Activated CD8-positive, alpha-beta T cell treated with anti-CD3 and anti-CD28 coated beads for 36 hours (primary cell): ENCODE measurements at places on chromosomes 4 and X. TPM values are rescaled to one million over a fixed set of nuclear protein-coding genes. Genes with fewer than 3 reads are reported as not detected.

PPP1R3F gene
- total RNA-seq = 4.8 TPM

NPY5R gene
- total RNA-seq = not detected

PPBP gene
- total RNA-seq = not detected

CTAG1A gene
- total RNA-seq = not detected

WDR17 gene
- total RNA-seq = 0.63 TPM

DNA sequence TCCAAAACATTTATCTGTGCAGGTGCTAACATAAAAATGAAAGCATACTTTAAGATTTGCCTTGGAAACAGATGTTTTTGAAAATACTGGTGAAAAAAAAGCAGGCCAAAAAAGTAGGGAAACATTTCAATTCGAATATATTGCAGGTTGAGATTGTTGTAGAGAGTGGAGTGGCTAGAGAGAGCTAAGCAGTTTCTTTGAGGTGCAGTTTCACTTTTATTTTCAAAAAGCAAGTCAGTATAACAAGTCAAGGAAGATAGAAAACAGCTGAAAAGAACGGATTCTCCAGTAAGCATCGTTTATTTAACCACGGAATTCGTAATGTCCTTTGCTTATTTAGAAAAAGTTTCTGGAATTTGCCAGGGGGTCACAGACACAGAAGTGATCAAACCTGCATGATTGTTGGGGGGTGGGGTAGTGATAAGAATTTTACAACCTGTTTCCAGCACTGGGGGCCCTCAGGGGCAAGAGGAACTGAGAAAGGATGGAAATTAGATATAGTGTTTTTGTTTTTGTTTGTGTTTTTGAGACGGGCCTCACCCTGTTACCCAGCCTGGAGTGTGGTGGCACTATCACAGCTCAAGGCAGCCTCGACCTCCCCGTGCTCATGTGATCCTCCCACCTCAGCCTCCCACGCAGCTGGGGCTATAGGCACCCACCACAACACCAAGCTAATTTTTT, 175.0 kb downstream of the TENM3 start:
- no peak for DNase-seq

DNA sequence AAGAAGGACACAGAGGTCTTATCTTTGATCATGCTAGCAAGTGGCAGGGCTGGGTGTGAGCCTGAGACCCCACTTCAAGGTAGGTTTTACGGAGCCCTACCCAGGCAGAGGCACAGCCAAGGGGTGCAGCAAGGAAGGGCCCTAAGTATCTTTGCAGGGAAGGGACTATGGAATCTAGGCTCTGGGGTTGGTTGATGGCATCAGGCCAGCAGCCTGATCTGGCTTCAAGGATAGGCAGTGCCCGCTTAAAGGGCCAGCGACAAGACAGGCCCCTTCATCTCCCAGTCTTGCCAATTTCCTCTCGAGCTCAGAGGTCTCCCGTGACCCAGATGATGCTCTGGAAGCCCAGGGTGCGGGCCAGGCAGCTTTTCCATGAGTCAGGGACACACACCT, 5.8 kb downstream of the ABLIM2 start:
- no peak for DNase-seq

DNA sequence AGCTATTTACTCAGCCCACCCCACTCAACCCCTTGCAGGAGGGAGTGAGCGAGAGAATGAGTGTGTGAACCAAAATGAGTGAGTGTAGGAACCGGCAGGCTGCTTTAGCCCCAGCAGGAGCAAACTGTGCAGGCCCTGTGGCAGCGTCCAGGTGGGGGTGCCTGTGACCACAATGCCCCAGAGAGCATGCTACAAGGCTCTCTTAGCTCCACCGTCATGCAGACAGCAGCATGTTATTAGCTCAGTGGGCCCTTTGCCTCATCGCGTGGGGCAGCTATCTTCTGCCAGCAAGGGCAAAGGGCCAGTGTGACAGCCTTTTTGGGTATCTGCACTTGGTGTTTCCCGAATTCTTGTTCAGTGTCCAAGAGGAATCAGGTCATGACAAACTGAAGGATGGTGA, 271.3 kb downstream of the GPM6A start:
- DNase-seq = no peak

GRCh38 chrX:44003975-44004374, 30.8 kb upstream of the NDP start:
- no peak for DNase-seq

GRCh38 chr4:173436149-173436579, 37.2 kb upstream of the SCRG1 start:
- no peak for DNase-seq

GRCh38 chr4:99734583-99735322, 77.1 kb upstream of the C4orf54 start:
- DNase-seq = no peak

DNA sequence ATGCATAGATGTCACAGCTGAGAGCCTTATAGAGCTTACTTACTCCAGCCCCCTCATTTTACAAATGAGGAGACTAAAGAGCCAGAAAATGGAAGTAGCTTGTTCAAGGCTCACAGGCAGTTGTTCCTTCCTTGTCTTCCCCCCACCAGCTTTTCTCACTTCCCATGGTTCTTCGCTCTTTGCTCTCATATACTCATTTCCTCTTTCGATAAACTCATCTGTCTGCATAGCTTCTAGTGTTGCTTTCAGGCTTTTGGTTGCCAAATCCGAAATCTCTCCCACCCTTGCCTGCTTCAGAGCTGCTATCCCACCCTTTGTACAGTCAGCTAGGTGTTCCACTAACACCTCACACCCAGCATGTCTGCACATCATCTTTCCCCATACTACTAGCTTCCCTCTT, 25.0 kb upstream of the GJB1 start:
- DNase-seq = peak; percentile 24

GRCh38 chr4:158111241-158111640, 61.6 kb downstream of the GASK1B start:
- DNase-seq = no peak

DNA sequence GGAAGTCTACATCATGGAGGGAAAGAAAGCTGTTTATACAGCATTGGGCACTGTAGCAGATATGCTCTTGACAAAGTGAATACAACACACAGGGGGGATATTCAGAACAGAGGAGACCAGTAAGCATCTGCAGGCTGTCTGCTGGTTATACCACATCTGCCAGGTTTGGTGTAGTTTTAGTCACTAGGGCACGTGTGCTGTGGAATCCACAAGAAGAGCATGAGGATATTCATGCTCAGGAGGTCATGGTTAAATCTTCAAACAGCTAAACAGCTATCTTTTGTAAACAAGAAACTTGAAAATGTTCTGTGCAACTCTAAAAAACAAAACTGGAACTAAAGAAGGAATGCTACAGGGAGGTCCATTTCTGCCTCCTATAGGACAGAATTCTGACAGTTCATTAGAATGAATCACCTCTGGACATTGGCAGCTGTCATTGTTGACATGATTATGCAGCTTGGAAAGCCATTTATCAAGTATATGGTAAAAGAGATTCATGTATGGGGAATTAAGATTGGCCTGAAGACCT, 175.8 kb downstream of the RCHY1 start:
- DNase-seq = no peak

GRCh38 chrX:149497626-149498025, 7.5 kb downstream of the IDS start:
- DNase-seq = no peak

GRCh38 chrX:40120838-40121580, 23.3 kb upstream of the BCOR start:
- DNase-seq = no peak

DNA sequence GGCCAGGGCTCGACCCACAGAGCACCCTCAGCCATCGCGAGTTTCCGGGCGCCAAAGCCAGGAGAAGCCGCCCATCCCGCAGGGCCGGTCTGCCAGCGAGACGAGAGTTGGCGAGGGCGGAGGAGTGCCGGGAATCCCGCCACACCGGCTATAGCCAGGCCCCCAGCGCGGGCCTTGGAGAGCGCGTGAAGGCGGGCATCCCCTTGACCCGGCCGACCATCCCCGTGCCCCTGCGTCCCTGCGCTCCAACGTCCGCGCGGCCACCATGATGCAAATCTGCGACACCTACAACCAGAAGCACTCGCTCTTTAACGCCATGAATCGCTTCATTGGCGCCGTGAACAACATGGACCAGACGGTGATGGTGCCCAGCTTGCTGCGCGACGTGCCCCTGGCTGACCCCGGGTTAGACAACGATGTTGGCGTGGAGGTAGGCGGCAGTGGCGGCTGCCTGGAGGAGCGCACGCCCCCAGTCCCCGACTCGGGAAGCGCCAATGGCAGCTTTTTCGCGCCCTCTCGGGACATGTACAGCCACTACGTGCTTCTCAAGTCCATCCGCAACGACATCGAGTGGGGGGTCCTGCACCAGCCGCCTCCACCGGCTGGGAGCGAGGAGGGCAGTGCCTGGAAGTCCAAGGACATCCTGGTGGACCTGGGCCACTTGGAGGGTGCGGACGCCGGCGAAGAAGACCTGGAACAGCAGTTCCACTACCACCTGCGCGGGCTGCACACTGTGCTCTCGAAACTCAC, 3.6 kb downstream of the MID1IP1 start:
- peak; percentile 40 for DNase-seq

DNA sequence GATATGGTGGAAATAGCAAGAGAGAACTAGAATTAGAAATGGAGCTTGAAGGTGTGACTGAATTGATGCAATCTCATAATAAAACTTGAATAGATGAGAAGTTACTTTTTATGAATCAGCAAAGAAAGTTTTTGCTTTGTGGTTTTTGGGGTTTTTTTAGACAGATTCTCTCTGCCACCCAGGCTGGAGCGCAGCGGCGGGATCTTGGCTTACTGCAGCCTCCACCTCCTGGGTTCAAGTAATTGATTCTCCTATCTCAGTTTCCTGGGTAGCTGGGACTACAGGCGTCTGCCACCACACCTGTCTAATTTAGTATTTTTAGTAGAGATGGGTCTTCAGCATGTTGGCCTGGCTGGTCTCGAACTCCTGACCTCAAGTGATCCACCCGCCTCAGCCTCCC, 23.7 kb upstream of the NEIL3 start:
- DNase-seq = no peak

DNA sequence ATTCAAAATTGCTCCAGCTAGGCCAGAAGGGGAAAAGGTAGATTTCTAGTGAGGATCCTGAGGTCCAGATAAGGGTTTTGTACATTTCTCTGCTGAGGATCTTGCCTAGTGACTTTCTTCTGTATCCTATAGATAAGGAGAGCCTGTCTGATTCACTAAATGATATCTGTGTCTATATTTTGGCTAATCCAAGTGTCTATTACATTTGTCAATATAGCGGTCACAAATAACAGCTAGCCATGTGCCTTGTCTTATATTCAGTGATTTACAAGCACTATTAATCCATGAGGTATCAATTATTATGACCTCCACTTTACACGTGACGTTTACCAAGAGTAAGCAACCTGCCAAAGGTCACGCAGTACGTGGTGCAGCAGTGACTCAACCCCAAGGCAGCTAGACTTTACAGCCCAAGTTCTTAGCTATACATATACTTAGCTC, 41.6 kb downstream of the TMEM165 start:
- DNase-seq = no peak

DNA sequence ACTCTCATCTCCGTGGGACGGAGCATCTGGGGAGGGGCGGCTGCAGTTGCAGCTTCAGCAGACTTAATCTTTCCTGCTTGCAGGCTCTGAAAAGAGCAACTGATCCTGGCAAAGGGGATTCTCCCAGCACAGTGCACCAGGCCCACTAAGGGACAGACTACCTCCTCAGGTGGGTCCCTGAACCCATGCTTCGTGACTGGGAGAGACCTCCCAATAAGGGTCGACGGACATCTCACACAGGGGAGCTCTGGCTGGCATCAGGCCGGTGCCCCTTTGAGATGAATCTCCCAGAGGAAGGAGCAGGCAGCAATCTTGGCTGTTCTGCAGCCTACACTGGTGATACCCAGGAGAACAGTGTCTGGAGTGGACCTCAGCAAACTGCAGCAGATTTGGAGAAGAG, 303.3 kb upstream of the FGF16 start:
- no peak for DNase-seq

DNA sequence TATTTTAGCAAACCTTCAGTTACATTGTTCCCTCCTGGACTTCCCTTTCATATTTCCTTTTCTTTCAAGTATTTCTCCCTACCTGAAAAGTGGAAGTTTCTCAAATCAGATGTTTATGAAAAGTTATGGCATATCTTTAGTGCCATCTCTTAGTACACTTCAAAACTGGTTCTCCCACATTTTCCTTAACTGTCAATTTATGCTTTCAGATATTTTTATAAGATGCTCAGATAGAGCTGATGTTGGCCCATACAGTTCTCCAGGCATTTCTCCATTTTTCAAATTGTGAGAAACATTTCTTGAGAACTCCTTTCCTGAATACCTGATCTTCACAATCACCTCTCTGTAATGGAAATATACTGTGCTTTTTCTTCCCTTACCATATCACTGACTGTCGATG, 32.5 kb upstream of the AP1AR start:
- DNase-seq = no peak

DNA sequence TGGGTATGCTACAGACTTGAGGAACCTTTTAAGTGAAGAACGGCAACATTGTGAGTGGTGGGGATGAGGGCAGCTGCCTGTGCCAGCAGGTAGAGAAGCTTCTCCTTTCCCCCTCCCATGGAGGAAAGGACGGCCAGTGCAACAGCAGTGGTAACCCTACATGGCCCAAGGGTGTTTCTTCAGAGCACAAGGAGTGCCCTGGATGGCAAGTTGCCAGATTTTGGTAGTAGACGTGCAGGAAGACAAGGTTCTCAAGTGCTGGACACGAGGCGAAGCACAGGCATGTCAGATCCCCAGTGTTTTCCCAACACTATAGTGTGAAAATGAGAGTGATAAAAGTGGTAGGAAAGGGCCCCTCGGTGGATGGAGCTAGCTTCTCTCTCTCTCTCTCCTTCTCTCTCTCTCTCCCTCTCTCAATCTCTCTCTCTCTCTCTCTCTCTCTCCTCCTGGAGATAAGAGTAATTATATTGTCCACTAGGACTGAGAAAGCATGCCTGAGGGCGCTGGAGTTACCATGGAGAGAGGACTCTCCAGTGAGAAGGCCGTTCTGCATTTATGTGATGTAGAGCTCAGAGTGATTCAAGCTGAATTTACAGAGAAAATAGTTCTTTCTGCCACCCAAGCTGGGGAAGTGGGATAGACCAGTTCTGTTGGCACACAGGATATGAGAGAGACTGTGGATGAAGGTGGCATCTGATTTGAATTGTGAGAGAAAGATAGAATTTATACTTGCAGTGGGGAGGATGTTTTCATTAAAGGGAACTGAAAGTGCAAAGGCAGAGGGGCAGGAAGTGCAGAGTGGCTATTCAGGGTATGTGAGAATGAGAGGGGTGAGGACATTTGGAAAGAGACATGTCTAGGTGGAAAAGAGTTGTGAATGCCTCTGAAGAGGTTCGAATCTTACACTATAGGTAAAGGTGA, 25.7 kb upstream of the TRPC3 start:
- DNase-seq = no peak

DNA sequence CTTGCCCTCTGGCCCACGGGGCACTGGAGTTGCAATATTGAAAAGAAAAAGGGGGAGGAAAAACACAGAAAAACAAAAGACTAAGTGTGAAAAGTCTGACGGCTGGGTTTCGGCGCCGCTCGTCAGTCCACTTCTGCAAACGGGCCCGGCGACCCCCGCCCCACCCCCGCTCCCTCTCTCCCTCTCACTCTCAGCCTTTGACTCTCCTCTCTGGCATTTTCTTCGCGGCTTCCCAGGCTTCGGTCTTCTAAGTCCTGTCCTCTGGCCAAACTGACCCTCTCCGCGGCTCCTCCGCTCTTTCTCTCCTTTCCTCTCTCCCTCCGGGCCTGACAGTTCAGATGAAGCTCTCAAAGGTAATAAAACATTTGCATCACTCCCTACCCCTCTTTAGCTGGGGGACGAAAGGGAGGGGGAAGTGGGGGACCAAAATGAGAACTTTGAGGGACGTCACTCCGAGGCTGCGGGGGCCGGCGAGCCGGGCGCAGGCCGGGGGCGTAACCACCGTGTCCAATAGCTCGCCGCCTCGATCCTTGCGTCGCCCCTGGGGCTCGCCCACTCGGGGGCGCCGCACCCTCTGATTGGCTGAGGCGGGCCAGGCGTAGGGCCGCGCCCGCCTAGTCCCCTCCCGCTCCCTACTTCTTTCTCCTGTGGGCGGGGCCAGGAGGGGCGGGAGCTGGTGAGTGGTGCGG, at the start of gene NKX6-1:
Gene NKX6-1 (minus strand): TSS at position 358 of the 689 bp plus-strand sequence. CDS start 1,064 bp downstream, outside the sequence.
- DNase-seq = peak; percentile 26
